ENCODE measurements at places on chromosomes 2 and 18. TPM values are rescaled to one million over a fixed set of nuclear protein-coding genes. Genes with fewer than 3 reads are reported as not detected.

- H3K36me3 ChIP-seq: peaks cover 3% of the 10 kb centered on the region
- H3K27me3 ChIP-seq: no peaks in the 10 kb centered on the region
- peak overlapping the region; percentile 18 for H3K27ac ChIP-seq
- H3K4me1 ChIP-seq: peaks cover 100% of the 10 kb centered on the region
- H3K4me3 ChIP-seq: no peak overlapping the region
These were observed 24.3 kb downstream of the SMAD7 start for GRCh38 chr18:48926420-48926857.

- H3K36me3 ChIP-seq: no peaks in the 10 kb centered on the region
- no peak for DNase-seq
- no peak overlapping the region for H3K27ac ChIP-seq
- H3K4me3 ChIP-seq: no peak overlapping the region
- H3K4me1 ChIP-seq: no peaks in the 10 kb centered on the region
- H3K27me3 ChIP-seq: no peaks in the 10 kb centered on the region
These were observed 421.0 kb downstream of the TXNL1 start for GRCh38 chr18:56217406-56217805.

GRCh38 chr2:217905395-217905794 is 97.4 kb downstream of the TNS1 start:
- peak overlapping the region; percentile 97 for H3K27ac ChIP-seq
- H3K27me3 ChIP-seq: no peaks in the 10 kb centered on the region
- peaks cover 33% of the 10 kb centered on the region for H3K36me3 ChIP-seq
- peak overlapping the region; percentile 36 for H3K4me3 ChIP-seq
- H3K4me1 ChIP-seq: peaks cover 100% of the 10 kb centered on the region

The CCDC141 gene
- total RNA-seq: 3.6 TPM
